ENCODE measurements at places on chromosomes 6 and 20.

DNA sequence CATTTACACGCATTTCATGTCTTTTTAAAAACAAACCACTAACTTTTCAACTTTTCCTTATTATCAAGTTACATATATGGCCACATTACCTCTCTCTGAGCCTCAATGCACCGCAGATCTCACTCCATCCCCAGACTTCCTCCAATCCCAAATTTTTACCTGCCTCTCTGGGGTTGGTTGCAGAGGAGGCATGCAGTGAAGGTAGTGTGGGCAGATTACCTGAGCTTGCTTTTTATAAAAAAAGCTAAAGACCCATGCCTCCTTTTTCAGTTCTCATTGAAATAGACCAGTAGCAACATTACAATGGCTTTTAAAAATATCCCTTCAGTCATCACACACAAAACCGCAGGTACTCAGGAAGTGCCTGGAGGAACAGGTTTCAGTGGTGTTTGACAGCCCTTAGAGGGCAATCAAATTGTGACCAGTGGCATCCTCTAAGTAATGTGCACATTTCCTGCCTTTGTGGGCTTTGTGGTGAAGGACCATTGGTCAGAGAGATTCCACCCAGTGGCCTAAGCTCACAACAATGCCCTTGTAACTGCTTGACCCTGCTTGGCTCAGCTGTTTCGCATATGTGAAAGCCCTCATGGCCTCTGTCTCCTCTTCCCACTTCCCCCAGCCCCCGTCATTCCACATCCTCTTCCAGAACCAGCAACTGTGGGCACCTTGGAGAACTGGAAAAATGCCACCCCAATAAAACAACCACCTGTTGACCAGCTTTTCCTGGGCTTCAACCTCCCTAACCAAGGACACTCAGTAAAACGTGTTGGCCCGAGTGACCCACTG lies 30.2 kb upstream of the IL17A start:
- DNase-seq: no peak

DNA sequence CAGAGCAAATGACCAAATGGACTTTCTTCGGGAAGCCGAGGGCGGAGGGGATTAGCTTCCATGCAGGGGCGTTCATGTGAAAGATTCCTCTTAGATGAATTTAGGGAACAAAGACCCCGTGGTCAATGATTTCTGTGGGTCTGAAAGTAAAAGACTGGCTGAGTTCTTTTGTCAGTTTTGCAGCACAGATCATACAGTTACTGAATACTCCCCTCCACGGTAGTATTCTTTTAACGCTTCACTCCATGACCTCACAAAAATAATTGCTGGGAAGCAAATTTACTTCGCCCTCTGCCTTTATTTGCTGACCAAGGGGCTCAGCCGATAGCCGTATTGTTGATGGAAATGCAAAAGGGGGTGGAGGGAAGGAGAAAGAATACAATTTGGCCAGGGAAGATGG lies 86.0 kb upstream of the SALL4 start:
- DNase-seq: no peak

GRCh38 chr6:127221201-127221600 lies 45.5 kb upstream of the RNF146 start:
- no peak for DNase-seq

DNA sequence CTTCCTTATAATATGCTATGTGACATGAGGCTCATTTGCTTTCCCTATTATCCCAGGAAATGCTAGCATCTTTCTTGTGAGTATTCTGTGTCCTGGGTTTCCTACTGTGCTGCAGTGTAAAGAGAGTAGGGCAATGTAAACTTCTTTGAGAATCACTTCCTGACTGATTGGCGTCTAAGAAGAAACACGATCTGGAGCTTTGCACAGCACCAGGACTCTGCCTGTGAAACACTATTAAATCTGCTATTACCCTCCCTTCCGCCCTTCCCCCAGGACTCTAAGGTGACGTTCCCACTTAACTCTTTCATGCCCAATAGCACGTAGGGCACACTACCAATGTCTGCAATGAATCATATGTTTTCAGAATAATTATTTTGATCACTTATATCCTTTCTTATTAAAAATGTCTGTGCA lies 607.3 kb upstream of the CITED2 start:
- DNase-seq: no peak

DNA sequence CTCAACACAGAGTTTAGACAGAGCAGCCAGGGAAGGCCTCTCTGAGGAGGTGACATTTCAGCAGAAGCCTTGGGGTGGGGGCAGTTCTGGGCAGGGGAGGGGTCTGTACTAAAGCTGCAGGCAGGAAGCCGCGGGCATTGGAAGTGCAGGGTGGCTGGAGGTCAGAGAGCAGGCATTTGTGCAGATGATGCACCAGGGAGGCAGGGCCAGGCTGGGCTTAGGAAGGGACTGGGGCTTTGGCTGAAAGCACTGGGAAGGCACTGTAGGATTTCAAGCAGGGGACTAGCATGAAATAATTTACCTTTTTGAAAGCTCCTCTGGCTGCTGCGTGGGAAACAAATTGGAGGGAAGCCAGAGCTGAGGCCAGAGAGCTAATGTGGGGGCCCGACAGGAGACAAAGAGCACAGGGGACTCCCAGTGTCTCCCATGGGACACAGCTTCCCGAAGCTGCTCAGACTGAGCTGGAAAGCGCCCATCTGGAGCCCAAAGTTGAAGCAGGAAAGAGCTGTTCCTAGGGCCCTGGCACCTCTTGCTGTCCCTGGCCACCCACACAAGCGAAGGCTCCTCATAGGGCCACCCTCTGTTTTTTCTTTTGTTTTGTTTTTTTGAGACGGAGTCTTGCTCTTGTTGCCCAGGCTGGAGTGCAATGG lies 19.3 kb downstream of the ADA start:
- DNase-seq: no peak

DNA sequence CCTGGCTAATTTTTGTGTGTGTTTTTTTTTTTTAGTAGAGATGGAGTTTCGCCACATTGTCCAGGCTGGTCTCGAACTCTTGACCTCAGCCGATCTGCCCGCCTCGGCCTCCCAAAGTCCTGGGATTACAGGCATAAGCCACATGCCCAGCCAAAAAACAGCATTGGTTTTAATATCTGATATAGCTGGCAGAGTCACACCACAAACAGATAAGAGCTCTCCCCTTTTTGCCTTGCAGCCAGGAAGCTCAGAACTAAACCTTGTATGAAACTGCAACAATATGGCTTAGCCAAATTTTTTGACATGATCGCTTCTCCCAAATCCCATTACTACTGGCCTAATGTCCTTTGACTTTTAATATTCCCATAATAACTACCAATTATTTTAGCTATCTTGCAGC lies 4.9 kb downstream of the ACOT8 start:
- no peak for DNase-seq

- no peak for DNase-seq
These were observed 4.3 kb downstream of the ATP5F1E start for GRCh38 chr20:59027741-59028320.

DNA sequence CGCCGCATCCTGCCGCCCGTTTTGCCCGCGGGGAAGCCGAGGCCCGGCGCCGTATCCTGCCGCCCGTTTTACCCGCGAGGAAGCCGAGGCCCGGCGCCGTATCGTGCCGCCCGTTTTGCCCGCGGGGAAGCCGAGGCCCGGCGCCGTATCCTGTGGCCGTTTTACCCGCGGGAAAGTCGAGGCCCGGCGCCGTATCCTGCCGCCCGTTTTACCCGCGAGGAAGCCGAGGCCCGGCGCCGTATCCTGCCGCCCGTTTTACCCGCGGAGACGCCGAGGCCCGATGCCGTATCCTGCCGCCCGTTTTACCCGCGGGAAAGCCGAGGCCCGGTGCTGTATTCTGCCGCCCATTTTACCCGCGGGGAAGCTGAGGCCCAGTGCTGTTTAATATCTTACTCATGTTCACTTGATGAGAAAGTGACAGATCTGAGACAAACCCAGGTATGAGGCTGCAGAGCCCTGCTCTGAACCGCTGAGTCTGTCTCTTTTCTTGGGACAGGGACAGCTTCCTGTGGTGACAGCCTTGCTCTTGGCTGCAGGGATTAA lies 129.4 kb downstream of the CDH26 start:
- DNase-seq: no peak

- DNase-seq: no peak
These were observed 47.5 kb upstream of the PROKR2 start for GRCh38 chr20:5364136-5364821.

- no peak for DNase-seq
These were observed 62.9 kb downstream of the PKHD1 start for GRCh38 chr6:52024451-52025068.

- DNase-seq: peak; percentile 61
These were observed 25.3 kb downstream of the TBC1D7 start for GRCh38 chr6:13302751-13303667.

GRCh38 chr6:63897459-63897858 lies 261.9 kb downstream of the PHF3 start:
- no peak for DNase-seq

GRCh38 chr6:56647172-56647762 lies 4.6 kb upstream of the DST start:
- no peak for DNase-seq

DNA sequence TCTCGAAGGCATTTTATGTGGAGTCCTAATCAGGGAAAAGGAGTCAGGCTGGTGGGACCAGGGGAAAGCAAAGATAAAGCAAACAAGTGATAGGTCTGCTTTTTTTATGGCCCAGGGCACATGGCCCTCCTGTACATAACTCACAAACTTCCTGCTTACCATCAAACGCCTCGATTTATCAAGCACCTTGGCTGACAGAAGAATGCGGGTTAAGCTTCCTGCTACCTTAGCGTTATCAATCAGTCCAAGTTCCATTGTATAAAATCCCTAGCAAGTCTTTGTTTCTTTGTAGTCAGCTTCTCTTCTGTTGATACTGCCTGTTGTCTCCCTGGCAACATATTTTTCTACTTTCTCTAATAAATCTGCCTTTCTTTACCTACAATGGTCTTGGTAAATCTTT lies 4.1 kb upstream of the TRIM27 start:
- DNase-seq: no peak

DNA sequence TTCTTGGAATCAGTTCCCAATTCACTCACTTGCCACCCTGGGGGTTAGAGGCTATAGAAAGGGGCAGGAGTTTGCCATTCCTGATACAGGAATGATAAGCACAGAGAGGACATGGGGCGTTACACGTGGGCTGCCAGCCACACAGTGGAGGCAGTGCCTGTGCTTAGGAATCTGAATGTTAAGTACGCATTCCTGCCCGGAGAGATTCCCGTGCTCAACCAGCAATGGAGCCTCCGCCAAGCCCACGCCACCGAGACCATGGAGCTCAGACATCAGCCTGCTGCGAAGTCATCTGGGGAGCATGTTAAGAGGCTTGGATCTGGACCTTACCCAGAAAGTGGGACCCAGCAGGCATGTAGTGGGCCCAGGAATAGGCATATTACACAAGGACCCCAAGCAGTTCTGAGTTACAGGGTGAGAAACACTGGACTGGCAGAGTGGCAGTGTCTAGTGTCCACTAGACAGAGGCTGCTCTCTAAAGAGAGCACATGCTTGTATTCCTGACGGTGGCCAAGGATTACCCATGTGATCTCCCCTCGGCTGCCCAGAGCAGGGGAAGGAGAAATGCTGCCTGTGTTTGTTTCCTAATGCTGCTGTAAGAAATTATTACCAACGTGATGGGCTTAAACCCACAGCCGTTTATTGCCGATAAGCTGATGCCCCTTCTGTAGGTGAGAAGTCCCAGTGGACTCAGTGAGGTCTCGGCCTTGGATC lies 138.2 kb downstream of the BMP7 start:
- no peak for DNase-seq

GRCh38 chr6:105713474-105714118 lies 310.7 kb upstream of the PREP start:
- no peak for DNase-seq

GRCh38 chr6:5012519-5012918 lies 8.7 kb upstream of the RPP40 start:
- DNase-seq: no peak

DNA sequence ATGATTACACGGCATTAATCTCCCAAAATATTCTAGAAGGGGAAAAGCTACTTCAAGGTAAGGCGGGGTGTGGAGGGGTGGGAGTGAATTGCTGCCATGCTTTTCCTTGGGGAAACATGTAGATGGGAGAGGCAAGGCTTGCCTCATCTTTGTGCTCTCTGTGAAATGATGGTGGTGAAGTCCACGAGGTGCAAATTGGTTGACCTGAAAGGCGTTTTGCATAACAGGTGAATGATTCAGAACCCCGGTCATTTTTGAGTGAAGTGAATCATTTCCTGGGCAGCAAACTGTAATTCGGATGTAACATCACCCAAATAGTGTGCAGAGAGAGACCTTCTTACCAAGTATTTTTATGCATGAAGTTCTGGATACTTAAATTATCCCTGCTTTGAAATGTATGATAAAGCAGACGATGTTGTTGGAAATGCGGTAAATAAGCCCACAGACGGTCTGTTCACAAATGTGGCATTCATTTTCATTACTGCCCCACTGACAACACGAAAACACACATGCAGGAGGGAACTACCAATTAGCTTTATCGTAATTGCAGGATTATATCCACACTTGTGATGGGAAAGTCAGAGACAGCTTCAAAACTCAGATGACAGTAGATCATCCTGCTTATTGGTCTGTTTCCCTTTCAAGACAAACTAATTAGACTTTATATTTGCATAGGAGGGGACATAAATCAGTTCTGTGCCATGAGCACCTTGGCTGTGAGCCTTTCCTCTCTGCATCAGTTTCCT lies 3.0 kb downstream of the CDH4 start:
- no peak for DNase-seq

DNA sequence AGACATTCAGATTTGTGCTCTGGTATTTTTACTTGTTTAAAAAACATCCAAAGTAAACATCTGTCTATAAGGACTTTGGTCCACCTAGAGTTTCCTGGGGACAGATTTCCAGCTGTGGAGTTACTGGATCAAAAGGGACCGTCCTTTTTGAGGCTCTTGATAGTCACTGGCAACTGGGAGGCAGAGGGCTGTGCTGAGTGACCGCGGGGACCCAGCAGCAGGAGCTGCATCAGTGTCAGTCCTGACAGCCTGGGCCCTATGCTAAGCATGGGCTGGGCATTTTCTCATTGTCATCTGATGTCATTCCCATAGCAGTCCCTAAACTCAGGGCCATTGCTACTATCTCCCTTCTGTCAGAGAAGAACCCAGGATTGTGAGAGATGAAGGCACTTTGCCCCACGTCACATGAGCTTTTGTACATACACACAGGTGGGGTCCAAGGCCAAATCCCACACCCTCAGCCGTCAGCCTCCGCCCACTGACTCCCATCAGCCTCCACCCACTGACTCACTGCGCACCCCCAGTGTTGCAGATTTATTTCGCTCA lies 293.8 kb downstream of the TAF4 start:
- no peak for DNase-seq

DNA sequence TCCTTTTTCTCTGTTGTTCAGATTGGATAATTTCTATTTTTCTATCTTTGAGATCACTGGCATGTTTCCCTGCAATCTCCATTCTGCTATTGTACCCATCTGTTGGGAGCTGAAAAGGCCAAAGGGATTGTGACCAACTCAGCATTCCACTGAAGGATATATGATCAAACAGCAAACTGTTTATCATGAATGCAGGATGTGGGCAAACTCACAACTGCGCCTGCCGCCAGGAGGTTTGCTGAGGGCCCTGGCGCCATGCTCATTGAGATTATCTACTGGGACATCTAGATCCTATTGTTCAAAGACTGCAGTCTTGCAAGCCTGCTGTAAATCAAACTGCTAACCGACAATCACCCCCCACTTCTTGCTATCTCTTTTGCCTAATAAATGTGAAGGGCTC lies 3.8 kb upstream of the FKBP1A start:
- DNase-seq: no peak

Data from stimulated activated CD4-positive, alpha-beta T cell treated with anti-CD3 and anti-CD28 coated beads, Interleukin-4, amount 100 ng/mL, for 24 hours (primary cell).